ENCODE measurements at places on chromosomes 16 and 17.
A peak's percentile ranks its signal among the peaks of the same experiment; 100 is the strongest.

- DNase-seq, result peak; percentile 85
Measured at GRCh38 chr17:35141681-35142466, at the start of gene NLE1. NLE1 (minus strand) TSS chr17:35142303; CDS start chr17:35142275, 28 bp downstream.

DNA sequence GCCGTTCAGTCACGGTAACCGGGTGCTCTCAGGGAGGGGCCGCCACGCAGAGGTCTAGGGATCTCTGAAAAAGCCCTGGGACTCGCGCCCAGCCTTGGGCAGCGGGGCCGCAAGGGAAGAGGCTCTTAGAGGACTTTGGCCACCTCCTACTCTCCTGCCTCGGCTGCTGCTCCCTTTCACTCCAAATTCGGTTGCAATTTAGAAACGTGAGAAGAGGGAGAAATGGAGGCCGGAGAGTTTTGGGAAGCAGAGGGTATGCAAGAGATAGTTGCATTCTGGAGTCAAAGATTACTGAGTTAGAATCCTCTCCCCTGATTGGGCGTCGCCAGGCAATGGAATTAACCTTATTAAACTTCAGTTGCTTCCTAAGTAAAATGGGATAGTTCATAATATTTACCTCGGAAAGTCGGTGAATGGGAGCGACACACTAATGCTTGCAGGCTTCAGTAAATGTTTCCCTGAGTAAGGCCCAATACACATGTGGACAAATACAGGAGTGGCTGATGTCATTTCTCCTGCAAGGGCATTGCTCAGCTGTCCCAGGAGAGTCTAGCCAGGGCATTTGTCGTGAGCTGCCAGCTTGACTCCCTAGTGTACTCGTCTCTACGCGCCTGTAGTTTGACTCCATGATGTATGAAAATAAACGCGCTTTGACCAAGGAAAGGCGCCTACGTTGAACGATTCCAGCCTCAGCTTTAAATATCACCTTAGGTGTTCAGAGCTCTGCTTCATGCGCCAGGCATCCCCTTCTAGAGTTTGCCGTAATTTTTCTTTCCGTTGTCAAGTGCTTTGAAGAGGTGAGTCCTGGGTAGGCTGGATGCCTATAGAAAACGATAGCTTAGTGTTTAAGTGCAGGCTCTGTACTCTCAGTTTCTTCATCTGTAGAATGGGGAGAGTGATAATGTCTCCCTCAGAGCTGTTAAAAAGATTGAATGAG lies 667 bp downstream of the OGFOD1 start:
- DNase-seq, result no peak

GRCh38 chr17:17709815-17710321 lies 28.6 kb downstream of the RAI1 start:
- no peak for DNase-seq

DNA sequence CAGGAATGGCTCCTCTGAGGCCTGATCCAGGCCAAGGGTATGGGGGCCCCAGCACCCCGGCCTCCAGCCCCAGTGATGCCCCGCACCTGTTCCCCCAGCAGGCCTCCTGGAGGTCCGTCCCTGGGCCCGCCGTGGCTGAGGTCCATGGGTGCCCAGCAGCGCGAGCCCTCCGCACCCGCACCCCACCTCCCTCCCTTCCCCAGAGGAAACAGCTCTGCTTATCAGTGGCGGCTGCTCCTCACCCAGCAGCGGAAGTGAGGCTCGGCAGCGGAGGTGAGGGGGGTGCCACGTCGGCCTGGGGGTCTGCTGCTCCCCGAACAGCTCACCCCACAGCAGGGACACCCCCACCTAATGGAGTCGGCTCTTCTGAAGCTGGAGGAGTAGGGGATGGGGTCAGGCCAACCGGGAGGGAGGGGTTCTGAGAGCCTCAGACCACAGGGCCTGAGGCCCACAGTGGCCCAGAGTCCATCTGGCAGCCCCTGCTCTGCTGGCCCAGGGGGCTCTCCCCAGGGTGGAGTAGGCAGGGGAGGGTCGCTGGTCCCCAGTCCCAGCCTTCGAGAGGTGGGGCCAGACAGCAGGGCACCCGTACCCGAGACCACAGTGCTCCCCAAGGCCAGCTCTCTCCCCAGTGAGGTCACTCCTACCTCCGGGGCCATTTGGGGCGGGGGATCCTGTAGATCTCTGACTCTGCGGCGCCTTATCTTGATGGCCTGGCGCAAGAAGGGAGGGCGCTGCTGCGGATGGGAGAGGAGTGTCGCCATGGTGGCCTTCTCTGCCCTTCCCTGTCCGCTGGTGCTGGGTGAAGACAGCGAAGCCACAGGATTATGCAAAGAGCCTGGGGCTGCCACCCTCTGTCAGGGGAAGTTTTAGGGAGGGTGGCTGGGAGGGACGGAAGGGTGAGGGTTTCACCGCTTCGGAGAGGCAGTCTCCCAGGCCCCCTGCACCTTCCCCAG lies at the start of gene UNC13D:
UNC13D (minus strand) TSS at position 828 of the 953 bp plus-strand sequence; CDS start at position 761, 67 bp downstream.
- DNase-seq, result peak; percentile 66

GRCh38 chr16:1779741-1780676 lies 2.4 kb downstream of the SPSB3 start:
- no peak for DNase-seq

DNA sequence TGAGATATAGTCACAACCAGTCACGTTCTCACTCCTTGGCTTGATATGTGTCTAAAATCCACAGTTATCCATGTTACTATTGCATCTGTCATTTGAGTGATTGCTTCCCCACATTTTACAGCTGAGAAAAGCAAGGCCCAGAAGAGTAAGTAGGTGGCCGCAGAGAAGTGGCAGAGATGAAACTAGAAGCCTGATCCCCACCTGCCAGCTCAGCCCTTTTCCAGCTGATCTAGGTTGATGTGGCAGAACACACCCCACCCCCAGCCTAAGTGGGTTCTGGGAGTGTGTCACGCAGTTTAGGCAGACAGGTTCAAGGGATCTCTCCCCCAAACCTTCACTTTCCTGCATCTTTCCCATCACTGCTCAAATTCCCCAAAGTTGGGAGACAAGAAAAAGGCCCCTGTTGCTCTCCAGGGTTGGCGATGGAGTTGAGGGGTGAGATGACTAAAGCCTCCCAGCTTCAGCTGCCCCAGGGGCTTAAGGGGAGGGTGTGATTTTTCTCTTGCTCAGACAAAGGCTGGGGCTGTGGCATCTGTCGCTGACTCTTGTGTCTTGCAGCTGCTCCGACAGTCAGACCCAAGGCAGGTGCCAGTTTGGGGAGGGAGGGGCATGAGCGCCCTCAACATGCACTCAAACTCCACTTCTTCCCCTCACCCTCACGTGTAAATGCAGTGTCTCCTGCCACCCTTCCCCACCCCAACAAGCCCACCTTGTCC lies 48.9 kb upstream of the LHX1 start:
- DNase-seq, result no peak

GRCh38 chr16:81447383-81448101 lies 2.9 kb downstream of the CMIP start:
- no peak for DNase-seq

GRCh38 chr17:50026837-50027171 lies 29.1 kb upstream of the ITGA3 start:
- peak; percentile 77 for DNase-seq

DNA sequence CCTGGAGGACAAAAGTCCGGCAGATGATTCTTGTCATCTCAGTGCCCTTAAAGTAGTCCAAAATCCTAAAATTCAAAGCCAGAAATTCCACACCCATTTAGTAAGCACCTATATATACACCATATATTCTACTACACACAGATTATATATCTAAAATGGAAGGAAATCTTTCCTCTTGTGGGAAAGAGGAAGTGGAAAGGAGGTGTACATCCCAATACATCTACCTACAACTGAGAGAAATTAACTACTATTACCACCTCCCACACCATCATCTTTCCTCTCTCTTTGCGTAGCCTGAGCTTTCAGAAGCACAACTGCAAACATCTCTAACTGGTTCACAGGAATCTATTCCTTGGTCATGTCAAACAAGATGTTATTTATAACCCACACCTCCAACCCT lies 5.4 kb upstream of the ITGA2B start:
- no peak for DNase-seq

DNA sequence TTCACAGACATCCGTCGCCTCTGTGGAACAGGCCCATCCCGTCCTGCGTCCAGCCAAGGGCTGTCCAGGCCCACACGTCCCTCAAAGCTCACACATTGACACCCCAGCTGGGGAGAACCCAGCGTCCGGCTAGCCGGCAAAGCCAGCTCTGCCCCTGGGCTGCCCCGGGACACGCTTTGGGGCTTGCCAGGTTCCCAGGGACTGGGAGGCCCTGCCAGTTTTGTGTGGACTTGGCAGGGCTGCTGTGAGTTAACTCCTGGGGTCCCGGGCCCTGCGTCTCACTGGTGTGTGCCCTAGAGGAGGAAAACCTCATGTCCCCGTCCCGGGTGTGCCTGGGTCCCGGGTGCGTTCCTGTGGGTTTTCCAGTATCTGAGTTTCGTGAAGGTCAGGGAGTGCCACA lies 6.3 kb downstream of the SOX8 start:
- DNase-seq, result no peak

- DNase-seq, result no peak
Measured at GRCh38 chr17:82874011-82874835, 34.4 kb upstream of the ZNF750 start.

DNA sequence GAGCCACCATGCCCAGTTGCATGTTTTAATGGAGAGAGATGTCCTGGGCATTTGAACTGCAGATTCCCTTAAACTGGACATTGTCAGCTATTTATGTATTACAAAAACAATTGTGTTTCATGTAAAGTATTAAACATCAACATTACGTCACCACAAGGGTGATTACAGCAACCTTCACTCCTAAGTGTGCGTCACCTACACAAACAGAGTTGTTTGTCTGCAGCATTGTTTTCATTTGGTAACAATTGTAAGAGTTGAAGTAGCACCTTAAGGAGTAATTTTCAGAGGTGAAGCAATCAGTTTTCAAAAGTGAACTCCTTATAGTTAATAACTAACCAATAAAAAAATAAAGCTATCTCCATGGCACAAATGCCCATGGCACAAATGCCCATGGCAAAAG lies 271.4 kb downstream of the IRX3 start:
- no peak for DNase-seq

GRCh38 chr16:68074850-68075555 lies 10.2 kb upstream of the NFATC3 start:
- DNase-seq, result peak; percentile 49

DNA sequence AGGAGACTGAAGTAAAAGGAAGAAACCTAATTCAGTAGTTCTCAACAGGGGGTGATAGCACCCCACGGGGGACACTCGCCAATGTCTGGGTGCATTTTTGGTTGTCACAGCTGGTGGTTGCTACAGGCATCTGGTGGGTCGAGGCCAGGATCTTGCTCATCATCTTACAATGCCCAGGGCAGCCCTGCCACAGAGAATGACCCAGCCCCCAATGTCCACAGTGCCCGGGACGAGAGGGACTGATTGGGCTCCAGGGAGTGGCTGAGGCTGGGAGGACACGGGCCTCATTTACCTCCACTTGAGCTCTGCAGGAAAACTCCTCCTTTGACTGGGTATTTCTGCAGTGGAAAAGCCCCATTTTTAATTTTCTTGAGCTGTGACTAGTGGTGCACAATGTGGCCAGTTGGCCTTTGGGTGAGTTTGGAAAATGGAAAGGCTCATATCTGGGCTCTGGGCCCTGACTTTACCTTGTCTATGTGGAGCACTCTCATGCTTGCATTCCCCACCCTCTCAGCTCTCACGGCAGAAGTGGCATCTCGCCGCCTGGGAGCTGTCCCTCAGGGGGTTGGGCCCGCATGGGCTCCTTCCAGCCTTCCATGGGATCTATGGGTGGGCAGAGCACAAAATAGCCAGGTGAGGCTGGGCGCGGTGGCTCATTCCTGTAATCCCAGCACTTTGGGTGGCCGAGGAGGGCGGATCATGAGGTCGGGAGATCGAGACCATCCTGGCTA lies 37.7 kb upstream of the IRF8 start:
- no peak for DNase-seq

DNA sequence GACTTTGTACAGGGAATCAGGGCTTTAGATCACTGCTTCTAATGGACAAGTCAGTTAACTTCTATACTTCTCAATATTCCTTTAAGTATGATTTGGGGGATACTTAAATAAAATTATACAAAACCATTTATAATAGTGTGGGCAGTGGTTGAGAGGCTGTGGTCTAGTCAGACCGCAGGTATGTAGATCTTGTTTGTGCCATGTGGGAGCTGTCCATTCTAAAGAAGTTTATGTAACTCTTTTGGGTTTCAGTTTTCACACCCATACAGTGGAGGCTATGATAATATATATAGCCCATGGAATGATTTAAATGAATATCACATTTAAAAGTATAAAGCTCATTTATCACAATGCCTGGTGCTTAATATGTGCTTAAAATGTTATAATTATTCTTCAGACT lies 654.3 kb upstream of the KIF2B start:
- DNase-seq, result no peak

DNA sequence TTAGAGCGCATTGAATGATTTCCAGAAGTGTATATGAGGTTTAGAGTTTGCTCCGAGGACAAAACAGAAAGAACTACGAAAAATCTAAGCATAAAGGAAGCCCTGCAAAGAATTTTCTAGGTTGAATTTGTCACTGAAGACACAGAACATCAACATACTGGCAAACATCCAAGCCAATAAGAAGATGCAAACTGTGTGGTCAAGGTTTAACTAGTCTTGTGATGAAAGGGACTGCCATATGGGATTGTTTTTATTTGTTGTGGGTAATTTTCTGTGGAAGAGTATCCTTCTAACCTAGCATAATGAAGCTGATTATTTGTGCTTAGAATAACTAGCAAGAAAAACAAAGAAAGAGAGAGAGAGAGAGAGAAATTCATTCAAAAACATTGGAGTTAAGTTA lies 492.0 kb upstream of the ERCC4 start:
- no peak for DNase-seq

GRCh38 chr16:30980959-30981358 lies 4.0 kb upstream of the HSD3B7 start:
- no peak for DNase-seq

GRCh38 chr16:4693956-4694641 lies 737 bp downstream of the NUDT16L1 start:
- no peak for DNase-seq

DNA sequence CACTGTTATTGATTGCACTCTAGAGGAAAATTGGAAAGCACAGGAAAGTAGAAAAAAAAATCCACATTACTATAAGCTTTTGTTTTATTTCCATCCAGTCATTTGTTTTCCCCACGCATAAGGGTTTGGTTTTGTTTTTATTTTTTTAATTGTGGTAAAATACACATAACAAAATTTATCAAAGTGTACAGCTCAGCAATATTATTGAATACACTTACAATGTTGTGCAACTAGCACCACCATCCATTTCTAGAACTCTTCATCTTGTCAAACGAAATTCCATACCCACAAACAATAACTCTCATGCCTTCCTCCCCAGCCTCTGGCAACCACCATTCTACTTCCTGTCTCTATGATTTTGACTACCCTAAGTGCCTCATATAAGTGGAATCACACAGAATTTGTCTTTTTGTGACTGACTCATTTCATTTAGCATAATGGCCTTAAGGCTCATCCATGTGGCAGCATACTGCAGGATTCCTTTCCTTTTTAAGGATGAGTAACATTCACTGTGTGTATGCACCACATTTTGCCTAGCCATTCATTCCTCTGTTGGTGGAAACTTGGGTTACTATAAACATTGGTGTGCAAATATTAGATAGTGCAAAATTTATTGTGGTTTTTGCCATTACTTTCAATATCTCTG lies 11.1 kb downstream of the SPPL2C start:
- DNase-seq, result no peak

- no peak for DNase-seq
Measured at GRCh38 chr17:8732406-8733085, 12.1 kb downstream of the CCDC42 start.
